Ascending aorta (tissue), 2 donors: ENCODE measurements at places on chromosomes 2 and 18.

DNA sequence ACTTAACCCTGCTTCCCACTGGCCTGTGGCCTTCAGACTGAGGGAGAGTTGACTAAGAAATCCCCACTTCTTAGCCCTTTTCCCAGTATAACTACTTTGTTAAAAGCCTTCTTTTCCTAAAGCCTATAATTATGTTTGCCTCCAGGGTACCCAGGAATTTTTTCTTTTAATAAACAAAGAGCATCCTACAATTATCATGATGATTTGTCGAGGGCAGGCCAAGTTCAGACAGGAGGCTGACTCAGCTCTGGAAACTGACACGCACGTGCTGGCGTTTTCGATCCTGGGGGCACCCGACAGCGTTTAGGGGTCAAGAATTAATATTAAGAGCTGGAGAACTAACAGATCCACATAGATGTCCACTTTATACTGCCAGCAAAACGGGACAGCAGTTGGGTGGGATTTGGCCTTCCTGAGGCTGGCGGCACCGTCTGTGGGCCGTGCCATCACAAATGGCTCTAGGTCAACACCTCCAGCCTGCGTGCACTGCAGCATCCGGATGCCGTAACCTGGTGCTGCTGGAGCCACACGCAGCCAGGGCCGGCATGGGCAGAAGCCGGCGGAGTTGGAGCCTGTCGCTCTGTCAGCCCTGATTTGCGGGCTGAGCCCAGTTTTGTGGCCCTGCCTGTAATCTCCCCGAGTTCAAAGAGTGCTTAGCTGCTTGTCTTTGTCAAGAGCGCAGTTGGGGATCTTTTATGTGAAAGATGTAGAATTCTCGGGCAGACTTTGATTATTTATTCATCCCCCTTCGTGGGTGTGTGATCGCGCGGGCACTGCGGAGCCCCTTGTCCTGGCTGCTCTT lies 191.0 kb downstream of the GLI2 start:
- DNase-seq: no peak

- no peak for DNase-seq
Observed at GRCh38 chr2:9214873-9215272, 8.3 kb downstream of the ASAP2 start.

- no peak for DNase-seq
Observed at GRCh38 chr2:42903821-42904575, 111.6 kb upstream of the HAAO start.

GRCh38 chr2:19256121-19256601 lies 102.3 kb downstream of the OSR1 start:
- DNase-seq: no peak

GRCh38 chr2:178076130-178076529 lies 3.6 kb upstream of the PDE11A start:
- no peak for DNase-seq

DNA sequence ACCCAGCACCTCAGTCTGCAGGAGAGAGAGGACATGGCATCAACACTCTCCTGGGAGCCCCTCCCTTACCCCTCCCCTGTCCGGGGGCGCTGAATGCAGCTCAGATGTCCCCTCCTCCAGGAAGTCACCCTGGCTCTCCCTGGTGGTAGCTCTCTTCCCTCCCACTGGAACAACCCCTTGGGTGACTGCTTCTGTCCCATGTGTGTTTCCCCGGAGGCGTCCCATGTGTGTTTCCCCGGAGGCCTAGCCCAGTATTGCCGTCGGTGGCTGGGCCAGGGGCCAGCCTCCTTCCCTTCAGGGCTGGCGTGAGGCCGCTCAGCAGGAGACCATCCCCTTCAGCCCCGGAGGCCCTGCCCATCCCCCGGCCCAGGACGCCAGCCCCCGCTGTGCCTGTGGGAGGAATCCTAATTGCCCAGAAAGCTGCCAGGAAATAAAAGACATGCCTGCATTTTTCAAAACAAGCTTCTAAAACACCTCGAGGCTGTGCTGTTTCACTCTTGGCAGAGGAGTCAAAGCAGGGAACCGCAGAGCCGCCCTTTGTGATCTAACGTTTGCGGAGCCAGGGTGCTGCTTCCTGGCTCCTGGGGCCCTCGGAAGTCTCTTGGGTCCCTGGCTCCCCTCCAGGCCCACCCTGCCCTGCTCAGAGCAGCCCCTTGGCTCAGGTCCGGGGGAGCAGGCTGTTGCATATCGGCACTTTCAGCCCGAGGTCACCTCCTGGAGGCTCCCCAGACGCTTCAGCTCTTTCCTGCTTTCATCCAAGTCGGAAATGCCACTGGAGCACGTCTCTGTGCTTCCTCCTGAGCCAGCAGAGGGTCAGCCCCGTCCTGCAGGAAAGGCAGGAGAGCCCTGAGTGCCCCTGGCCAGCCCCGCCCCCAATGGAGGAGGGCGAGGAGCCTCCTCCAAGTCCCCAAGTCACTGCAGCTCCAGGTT lies 11.4 kb downstream of the SNED1 start:
- DNase-seq: no peak
